ENCODE measurements at places on chromosomes 16 and 17. TPM values are rescaled to one million over a fixed set of nuclear protein-coding genes. Genes with fewer than 3 reads are reported as not detected.

EPOP gene
- 1.2 TPM for polyA plus RNA-seq

MYOCD gene
- 25.6 TPM for polyA plus RNA-seq

EPX gene
- polyA plus RNA-seq, result 0.45 TPM

MYL4 gene
- 3.2 TPM for polyA plus RNA-seq
